Nephron progenitor cell (in vitro differentiated cells): ENCODE measurements at places on chromosomes 7 and 10.

- no peak for DNase-seq
Measured at GRCh38 chr7:142777318-142777717, 6.5 kb downstream of the PRSS2 start.

DNA sequence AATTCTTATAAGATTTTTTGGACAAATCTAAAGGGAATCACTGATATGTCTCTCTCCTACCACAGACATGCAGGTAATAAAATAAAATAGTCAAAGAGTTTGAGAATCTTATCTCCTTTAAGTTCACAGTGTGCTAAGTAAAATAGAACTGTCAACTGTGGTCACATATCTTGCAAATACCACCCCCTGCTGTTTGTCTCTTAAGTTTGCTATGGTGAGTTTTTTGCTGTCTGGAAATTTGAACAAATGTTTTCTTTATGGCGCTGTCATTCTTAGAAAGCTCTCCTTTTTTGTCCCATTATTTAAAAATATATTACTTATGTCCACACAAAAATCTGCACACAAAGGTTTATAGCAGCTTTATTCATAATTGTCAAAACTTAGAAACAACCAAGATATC, 19.6 kb downstream of the GIMAP5 start:
- DNase-seq, result no peak

GRCh38 chr10:50605951-50606270, 17.8 kb downstream of the SGMS1 start:
- DNase-seq, result no peak

DNA sequence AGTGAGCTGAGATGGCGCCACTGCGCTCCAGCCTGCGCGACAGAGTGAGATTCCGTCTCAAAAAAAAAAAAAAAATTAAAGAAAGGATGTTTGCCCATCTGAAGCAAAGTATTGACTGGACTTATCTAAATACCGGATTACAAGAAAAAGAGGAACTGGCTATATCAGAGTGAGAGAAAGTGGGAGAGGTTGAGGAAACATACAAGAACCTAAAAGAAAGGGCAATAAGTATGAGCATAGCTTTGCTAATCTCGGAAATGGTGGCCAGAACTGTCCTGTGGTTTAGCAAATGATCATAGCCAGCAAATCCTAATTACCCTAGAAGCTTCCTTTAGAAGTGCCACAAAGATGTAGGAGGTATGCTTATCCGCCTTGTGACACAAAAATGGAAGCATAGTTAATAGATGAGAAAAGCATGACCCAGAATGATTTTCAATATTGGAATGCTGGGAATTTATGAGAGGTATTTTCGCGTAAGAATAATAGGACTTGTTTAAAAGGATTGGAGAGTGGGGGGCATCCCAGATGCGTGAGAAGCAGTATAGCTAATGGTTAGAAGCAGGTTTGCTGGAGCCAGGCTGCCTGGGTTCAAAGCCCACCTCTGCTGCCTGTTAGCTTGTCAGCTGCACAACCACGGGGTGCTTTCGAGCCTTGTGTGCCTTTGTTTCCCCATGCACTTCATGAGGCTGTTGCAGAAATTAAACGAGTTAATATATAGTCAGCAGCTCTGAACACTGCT, 1.2 kb upstream of the GTPBP4 start:
- no peak for DNase-seq

- DNase-seq, result no peak
Measured at GRCh38 chr7:40324914-40325313, 190.1 kb downstream of the SUGCT start.
